ENCODE measurements at places on chromosomes 3 and 15.

GRCh38 chr3:115651599-115651998, 28.3 kb downstream of the GAP43 start:
- DNase-seq: no peak

DNA sequence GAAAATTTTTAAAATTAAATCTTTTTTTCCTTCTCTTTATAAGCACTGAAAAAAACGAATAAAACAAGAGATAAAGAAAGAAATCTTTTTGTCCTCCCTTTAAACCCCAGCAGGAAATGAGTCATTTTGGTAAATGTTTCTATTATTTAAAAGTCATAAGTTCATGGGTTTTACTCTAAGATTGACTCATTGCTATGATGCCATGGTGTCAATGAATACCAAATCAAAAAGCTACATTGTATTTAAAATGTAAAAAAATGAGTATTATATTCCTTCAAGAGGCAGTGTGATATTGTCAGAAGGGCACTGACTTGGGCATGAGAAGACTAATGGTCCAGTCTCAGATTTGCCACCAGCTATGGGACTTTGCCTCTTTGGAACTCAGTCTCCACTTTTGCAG, 303.4 kb upstream of the DNAJC19 start:
- DNase-seq: no peak

DNA sequence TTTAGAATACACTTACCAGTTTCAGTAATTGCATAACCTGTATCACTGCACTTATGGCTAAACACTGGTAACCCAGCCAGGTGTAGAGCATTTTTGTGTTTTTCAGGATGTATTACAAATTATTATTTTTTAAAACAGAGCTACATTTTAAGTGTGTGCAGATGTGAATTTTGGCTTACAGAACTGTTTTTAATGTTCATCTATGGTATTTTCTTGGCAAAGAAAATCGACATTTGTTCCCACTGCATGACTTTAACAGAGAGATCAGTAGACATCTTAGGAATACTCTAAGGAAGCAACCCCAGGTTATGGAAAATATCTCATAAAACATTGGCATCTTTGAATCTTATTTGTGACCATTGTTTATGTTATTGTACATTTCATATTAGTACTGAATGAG, 73.3 kb downstream of the ATP13A4 start:
- DNase-seq: no peak

- DNase-seq: no peak
Measured at GRCh38 chr3:17207979-17208378, 323.2 kb downstream of the PLCL2 start.

DNA sequence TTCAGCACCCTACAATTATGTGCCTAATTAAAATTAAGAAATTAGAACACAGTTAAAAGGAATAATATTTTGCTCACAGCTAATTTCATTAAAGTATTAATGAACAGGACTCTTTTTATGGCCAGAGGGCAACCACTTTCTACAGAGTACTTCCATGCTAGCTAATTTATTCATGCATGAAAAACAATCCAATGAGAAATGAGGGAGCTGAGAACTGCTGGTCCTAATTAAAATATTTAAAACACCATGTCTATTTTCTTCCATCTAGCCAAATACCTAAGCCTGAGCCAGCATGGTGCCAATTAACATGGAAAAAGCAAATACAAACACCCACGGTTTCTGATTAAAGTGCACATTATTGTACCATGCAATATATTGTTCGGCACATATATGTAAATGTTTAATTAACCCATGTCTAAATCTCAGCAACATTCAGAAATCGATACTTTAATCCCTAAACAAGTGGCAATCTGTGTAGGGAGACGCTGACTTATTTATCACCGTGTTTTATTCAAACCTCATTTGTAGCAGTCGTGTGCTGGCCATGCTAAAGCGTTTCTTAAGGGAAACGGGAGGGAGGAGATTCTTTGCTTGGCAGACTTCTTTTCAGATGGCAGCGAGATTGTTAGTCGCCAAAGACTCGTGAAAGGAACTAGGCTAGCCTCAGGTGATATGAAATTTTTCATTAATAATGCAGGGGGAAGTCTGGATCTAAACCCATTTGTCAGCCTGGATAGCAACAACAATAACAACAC, 193.5 kb downstream of the ANXA2 start:
- no peak for DNase-seq
